ENCODE measurements at places on chromosomes 3 and 15.

DNA sequence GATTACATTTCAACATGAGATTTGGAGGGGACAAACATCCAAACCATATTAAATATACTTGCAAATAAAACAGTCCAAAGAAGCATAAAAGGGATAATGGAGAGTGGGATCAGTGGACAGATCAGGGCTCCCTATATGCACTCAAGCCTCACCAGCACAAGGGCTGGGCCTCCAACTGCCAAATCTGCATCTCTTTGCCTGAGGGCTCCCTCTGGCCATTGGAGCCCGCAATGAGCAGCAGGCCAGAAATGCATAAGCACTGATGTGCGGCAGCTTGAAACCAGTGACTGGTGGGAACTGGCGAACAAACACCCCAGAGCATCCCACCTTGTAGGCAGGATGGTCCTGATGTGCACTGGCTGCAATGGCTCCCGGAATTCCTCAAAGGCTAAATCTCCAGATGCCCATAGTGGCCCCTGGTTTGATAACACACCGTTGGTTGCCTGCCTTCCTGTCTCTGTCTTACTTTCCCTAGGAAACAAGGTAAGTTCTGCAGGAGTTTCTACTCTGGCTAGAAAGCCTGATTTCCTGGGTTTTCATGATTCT is 55.9 kb upstream of the POMGNT2 start:
- no peak for DNase-seq

GRCh38 chr15:63236272-63236671 is 41.1 kb upstream of the APH1B start:
- DNase-seq: no peak

DNA sequence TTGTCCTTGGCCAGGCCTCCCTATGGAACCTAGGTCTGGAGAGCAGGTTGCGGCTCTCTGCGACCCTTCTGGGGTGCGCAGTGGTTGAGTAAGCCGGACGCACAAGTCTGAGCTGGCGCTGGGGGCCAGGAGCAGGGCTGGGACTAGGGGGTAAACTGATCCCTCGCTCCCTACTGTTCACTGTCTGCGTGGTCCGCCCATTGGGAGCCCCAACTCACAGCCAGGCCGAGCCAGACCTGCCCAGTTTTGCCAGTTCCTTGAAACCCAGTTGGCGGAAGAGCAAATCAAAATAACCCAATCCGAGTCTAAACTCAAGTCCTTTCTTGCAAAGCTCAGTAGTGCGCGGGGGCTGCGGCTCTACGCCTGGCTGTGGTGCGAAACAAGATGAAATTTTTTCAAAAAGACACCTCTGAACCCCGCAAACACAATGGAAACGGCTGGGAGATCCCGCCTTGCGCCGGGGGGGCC is 17.5 kb downstream of the RGMA start:
- DNase-seq: no peak

GRCh38 chr3:145869958-145870357 is 291.0 kb downstream of the PLOD2 start:
- DNase-seq: no peak

DNA sequence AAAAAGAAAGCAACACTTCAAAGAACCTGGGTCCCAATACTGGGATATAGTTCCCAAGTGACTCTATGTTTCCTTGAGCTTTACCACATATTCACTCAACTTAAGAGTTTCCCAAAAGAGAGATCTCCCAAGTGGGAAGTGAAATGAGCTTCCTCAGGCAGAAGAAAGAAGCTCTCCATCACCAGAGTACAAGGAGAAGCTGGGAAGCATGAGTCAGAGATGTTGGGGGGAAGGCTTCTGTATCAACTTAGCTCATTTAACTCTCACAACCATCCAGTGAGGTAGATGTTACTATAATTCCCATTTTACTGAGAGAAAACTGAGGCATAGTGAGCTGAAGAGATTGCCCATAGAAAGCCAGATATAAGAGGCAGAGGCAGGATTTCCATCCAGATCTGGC is 47.0 kb upstream of the TRIM42 start:
- DNase-seq: no peak

DNA sequence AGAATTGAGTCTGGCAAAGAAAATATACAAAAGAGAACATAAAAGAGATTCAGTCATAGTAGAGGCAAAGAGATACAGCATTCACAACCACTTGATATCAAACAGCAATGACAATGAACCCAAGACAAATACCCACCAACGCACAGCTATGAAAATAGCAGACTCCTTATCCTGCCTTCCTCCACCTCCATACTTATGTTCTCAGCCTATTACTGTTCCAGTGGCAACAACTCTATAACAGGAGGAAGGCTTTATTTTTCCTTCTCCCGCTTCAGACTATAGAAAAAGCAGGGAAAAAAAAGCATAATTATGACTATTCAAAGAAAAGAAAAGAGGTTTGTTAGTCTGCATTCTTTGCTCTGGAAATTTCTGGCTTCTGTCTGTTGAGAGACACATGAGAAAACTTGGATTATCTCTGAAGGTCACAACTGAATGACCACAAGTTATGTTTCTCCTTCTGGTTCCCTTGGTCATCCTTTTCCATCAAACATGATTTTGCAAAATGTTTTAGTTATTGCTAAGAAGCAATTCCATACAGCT is 81.2 kb upstream of the PLXND1 start:
- DNase-seq: no peak

DNA sequence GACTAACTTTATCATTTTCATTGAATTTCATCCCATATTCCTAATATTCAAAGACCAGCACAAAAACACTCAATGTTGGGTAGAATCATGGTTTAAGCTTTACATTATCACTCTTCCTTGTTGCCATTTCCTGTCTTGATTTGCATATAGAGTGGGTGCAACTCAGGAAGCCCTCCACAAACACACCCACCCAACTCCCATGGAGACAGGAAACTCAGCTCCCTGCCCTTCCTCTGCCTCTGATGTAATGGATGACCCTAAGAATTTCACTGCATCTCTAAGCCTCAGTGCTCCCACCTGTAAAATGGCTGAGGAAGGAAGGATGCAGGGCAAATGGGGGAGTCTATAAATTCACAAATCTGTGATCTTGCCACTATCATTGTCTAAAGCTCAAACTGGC is 98.1 kb upstream of the BFSP2 start:
- DNase-seq: no peak

- no peak for DNase-seq
These were observed at the start of gene PSTPIP1 for GRCh38 chr15:76994971-76995945. Gene PSTPIP1 (plus strand): TSS chr15:76995126. CDS start chr15:76995574, 448 bp downstream.

- no peak for DNase-seq
These were observed 21.0 kb downstream of the ZDHHC3 start for GRCh38 chr3:44954962-44955361.

- no peak for DNase-seq
These were observed 74.2 kb upstream of the SATB1 start for GRCh38 chr3:18499301-18499700.

DNA sequence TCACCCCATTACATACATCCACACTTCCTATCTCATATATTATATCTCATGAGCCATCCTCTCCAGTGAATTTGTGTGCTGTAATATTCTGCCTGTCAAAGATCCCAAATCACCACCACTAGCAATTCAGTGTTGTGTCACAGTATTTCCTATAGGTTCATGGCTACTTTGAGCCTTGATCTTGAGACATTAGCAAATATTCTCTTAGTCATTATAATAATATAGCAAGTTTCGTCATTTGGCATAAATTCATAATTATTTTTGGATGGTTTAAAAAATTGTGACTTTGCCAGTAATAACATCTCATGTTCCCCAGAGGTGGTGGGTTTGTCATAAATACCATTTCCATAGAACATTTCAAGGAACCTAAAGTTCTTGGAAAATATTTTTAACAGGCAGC is 47.7 kb downstream of the CMSS1 start:
- no peak for DNase-seq

Data from activated CD8-positive, alpha-beta memory T cell treated with anti-CD3 and anti-CD28 coated beads for 48 hours (primary cell).